Heart left ventricle (tissue), 16 donors: ENCODE measurements at places on chromosomes 1 and 21.

DNA sequence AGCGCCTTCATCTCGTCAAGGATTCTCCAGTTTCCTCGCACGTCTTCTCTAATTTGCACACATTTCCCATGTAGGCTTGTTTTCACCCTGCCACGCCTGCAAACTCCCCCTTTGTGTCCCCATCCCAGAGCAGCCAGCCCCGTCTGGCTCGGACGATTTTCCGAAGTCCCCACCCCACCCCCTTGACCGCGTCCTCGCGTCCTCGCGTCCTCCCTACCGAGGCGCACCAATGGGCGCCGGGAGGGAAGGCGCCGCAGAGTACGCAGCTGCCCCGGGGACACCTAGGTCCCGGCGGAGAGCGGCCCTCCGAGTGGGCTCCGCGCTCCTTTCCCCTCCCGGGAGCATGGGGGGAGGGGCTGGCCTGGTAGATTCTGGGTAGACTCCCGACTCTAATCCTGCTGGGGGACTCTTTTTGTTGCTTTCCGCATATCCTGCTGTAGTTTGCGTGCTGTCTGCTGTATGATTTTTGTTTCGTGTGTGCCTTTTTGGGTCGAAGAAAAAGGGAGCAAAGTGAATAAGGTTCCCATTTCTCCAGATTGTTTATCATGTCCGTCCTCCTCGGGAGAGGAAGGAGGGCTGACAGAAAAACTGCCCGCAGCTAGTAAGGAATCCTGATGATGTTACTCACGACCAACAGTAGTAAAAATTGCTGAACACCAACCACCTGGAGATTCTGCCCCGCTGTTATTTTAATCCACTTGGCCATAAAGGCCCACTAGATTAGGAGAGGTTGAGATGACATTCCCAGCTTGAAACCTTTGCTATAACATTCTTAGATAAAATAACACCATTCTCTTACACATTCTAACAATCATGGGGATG, 1.5 kb downstream of the CACHD1 start:
- DNase-seq: peak; percentile 29

DNA sequence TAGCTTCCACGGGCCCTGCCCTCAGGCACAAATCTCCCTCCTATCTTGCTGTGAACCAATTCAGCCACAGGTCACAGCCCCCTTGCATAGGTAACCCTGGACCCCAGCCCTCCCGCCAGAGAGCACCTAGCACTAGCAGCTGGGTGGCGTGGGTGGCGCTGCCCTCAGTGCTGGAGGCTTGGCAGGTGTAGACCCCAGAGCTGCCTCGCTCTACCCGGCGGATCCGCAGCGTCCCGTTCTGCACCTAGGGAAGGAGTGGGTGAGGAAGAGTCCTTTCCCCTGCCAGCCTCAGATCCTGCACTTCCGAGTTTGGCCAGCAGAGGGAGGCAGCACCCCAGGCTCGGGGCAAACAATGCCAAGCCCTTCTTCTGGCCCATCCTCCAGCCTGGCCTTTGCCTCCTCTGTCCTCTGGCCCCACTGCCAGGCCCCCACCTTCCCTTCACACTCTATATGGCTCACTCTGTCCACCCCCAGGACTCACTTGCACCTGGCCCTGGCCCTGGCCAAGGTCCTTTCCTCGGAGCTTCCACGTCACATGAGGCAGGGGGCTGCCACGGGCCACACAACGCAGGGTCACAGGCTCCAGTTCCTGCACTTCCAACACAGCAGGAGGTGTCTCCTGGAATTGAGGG, 9.0 kb downstream of the IGSF9 start:
- DNase-seq: peak; percentile 71

DNA sequence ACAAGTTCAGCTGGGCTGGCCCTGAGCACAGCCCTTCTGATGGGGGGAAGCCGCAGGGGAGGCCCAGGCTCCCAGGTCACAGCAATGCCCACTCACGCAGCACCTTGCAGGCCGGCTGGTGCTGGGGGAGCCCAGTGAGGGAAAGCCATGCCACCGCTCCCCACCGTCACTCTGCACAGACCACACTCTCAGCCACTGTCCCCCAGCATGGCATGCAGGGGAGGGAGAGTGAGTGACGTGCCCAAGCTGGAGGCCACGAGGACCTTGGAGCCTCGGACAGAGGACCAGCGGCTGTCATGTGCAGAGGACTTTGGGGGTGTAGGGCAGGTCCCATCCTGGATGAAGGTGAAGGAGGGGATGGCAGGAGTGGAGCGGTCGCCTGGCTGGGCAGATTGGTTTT, 25.1 kb downstream of the SLC45A1 start:
- DNase-seq: no peak

- DNase-seq: no peak
Measured at GRCh38 chr1:100736324-100736723, 16.8 kb downstream of the VCAM1 start.

GRCh38 chr1:24558902-24559791, 3.3 kb downstream of the NCMAP start:
- DNase-seq: peak; percentile 59

DNA sequence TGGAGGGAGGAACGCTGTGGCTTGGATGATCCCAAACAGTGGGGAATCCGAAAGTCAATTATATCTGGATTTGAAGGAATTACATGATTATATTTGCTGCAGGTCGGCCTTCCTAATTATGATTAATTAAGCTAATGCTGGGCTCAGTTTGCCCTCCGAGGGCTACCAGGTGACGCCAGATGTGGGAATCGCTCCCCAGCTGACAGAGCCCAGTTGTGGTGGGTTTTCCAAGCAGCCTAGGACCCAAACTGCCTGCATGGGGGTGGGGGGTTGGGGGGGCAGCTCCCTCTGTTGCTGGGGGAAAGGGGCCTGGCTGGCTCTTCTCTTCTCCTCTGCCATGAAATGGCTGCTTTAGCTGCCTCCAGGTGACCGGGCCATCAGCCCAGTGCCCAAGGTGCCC, 147.6 kb upstream of the C1orf174 start:
- no peak for DNase-seq

DNA sequence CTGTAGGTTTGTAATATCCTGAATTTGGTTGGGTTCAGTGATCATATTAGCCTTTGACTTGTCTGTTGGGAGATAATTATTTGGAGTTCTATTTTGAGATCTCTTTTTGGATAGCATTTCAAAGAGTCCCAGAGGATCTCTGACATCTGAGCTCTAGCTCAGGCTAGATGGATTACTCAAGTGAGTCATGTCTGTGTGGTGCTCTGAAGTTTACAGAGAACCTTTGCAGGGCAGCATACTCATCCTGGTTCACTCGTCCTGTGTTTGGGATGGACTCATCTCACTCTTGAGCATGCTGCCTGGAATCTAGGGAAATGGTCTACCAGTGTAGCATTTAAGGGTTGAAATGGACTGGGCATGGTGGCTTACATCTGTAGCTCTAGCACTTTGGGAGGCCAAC, 29.4 kb upstream of the BMP8A start:
- DNase-seq: no peak

DNA sequence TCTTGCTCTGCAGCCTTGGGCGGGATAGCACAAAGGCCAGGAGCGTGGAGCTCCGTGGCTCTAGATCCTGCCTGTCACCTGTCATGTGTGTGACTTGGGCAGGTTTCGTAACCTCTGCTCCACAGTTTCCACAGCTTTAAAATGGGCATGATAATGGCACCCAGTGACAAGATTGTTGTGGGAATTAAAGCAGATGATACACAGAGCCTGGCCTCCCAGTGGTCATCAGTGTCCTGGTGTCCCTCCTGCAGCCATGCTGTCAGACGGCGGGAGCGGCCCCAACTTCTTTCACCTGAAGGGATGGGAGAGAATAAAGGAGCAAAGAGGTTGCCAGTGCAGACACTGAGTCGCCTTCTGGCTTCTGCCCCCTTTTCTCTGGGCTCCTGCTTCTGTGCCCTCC, 61.5 kb downstream of the SLC37A1 start:
- DNase-seq: no peak

DNA sequence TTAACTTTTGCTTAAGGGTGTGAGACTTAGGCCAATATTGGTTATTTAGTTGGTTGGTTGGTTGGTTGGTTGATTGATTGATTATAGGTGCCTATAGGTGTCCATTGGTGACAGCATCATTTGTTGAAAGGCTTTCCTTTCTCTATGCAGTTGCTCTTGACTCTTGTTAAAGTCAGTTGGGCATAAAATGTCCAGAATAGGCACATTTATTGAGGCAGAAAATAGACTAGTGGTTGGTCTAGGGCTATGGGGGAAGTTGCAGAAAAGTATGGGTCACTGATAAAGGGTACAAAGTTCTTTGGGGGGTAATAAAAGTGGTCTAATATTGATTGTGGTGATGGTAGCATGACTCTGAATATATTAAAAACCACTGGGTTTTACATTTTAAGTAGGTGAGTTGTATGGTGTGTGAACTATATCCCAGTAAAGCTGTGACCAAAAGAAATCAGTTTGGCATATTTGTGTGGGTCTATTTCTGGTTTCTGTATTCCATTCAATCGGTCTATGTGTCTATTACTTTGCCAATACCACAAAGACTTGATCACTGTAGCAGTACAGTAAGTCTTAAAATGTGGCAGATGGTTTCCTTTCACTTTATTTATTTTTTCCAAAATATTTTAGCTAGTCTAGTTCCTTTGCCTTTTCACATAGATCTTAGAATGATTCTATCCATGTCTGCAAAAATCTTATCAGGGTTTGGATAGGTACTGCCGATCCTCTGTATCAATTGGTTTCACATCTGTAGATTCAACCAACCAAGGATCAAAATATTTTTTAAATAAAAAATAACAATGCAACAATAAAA, 63.0 kb downstream of the ATP1A1 start:
- DNase-seq: no peak

DNA sequence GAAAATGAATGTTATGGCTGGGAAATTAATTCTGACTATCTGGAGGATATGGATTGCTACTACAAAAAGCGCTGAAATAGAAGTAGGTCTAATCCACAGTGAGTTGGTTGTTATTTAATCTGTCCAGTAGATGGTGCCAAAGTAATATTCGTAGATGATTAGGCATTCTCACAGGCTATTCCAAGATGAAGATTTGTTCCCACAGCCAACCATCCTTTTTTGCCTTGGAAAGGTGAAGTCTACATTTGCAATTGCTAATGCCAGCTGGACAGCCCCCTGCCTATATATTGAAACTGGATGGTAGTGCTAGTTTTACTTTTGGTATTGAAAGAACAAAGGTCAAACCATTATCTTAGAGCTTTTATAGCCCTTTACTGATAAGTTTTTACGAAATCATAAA, 43.8 kb downstream of the RBM11 start:
- no peak for DNase-seq

DNA sequence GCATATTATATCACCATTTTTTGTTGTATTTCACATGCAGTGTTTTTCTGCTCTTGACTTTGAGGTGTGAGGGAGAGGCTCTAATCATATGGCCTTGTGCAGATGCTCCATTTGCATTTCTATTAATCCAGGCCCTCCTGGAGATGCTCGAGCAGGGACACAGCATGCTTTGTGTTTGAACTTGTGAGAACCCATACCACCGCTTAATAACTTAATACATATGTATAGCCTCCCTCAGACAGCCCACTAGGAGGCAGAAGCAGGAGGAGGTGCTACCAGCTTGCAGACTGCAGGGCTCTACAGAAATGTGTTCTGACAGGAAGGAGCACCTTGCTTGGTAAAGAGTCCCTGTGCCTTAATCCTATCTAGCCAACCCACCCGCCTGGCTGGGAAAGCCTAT, 155.2 kb downstream of the BARHL2 start:
- DNase-seq: no peak

DNA sequence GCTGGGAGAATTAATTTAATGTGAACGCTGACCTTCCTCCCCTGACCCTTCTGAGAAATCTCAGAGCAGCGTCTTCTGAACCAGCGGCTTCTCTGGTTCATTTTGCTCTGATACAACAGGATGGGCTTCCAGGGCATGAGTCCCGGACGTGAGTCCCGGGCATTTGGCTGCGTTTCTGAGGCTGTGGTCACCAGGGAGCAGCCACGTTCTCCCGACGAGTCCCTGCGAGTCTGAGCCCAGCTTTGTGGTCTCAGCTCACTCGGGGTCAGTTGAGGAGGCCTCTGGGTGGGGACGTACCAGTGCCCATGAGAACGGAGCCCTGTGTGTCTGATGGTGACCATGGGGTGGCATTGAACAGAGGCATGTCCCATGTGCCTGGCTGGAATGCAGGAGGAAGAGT, 17.7 kb upstream of the OBSCN start:
- no peak for DNase-seq

- DNase-seq: peak; percentile 76
Measured at GRCh38 chr1:156475568-156476500, 24.7 kb downstream of the MEF2D start.

DNA sequence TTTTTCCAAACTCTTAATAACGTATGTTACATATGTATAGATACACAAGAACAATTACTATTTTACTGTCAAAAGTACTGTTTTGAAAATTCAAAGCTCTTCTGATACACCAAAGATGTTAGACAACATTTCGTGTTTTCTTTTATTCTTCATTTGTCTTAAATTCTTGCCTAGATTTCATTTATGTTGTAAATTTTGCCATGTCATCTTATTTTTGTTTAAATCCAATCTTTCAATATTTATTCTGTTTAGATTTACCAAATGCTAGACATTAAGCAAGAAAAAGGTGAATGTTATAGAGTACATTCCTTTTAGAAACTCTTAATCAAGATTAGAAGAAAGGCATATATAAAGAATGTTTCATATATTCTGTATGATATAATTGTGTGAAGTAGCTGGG, 876.9 kb downstream of the KCNT2 start:
- no peak for DNase-seq

DNA sequence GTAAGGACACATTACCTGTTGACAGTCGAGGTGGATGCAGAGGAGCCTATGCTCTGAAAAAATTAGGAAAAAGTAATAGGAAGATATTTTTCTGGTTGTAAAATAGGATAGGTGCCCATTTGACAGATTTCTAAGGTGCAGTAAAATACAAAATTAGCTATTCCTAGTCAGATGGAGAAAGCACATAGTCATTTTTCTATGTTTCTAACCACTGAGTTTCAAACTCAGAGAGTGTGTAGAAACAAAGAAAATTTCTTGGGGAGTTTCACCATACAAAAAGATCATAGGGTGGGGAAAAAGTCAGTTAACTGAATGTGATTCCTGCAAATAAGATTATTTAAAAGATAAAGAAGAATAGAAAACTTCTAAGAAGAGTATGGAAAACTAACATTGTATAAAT, 666.9 kb downstream of the KCNT2 start:
- DNase-seq: no peak

DNA sequence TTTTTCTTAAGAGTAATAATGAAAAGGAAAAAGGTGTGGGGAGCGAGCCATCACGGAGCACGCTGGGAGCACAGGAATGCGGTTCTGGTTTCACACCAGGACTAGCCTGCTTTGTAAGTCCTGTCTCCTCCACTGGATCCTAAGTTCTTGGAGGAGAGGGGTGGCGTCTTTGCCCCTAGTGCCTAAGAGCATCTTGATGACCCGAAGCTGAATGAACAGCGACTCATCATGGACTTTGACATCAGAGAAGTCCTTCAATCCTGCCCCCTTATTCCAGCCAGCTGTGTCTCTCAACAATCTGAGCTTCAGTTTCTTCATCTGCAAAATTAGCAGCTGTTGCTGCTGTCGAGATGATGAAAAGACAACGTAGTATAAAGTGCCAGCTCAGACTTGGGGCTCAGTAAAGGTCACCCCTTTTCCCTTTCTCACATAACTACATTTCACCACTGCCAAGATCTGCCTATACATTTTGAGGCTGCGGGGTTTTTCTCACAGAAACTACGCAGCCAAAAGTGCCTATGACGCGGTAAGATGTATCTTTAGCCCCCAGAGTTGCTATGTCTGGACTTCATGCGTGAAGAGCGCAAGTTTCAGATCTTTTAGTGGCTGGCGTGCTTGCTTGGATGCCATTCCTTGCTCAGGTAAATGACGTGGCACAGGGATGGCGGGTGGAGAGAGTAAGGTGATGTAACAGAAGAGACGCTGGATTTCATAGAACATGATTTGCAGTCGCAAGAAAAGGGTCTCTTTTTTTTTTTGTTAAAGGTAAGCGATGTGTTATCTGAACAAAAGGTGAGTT, 4.9 kb upstream of the PRDM2 start:
- DNase-seq: no peak
